Cardiac muscle cell (in vitro differentiated cells and primary cell): ENCODE measurements at places on chromosomes 7 and 10. TPM values are rescaled to one million over a fixed set of nuclear protein-coding genes. Genes with fewer than 3 reads are reported as not detected.

The VPS37D gene
- total RNA-seq = 31.0 and 32.0 TPM in 2 replicates

The HDAC9 gene
- 61.5 and 101 TPM in 2 replicates for total RNA-seq

The NCF1 gene
- total RNA-seq = 0.18 and 0.39 TPM in 2 replicates

- no peaks in the 10 kb centered on the region for H3K4me1 ChIP-seq
- H3K27me3 ChIP-seq = peaks cover 37% of the 10 kb centered on the region
- DNase-seq = no peak
These were observed 7.2 kb downstream of the MEOX2 start for GRCh38 chr7:15679306-15679705.

- no peak overlapping the region for H3K27ac ChIP-seq
- no peaks in the 10 kb centered on the region for H3K36me3 ChIP-seq
- peaks cover 10% of the 10 kb centered on the region for H3K4me1 ChIP-seq
- H3K27me3 ChIP-seq = no peaks in the 10 kb centered on the region
These were observed 241.5 kb downstream of the AUTS2 start for GRCh38 chr7:69839782-69840181.

- no peak for DNase-seq
- H3K4me3 ChIP-seq = no peak overlapping the region
- H3K27ac ChIP-seq = no peak overlapping the region
- peaks cover under 1% of the 10 kb centered on the region for H3K4me1 ChIP-seq
These were observed 2.2 kb upstream of the AUTS2 start for GRCh38 chr7:69596056-69596455.

DNA sequence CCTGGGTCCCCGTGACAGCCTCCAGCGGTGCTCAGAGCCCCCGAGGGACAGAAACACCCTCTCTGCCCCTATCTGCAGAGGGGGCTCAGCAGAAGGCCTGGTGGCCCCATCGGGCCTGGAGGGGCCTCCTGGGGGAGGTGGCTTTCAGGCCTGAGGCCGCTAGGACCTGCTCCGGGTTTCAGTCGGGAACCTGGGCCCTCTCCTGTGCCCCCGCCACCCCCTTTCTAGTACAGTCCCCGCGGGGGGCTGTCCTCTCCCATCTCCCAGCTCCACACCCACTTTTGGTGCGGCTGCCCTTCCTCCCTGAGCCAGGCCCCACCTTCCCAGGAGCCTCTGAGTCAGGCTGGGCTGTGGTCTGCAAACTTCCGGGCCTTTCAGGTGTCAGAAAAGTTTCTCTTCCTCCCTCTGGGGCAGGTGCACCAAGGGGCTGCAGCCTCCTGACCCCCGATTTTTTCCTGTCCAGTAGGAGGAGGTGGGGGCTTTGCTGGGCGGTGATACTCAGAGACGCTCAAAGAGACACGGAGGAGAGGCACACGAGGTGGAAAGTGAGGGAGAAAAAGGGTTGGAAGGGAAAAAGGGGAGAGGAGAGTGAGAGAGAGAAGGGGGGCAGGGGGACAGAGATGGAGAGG is 692 bp downstream of the CARD11 start:
- DNase-seq = no peak
- peaks cover 11% of the 10 kb centered on the region for H3K27me3 ChIP-seq
- H3K4me1 ChIP-seq = no peaks in the 10 kb centered on the region
- H3K27ac ChIP-seq = no peak overlapping the region
- no peaks in the 10 kb centered on the region for H3K36me3 ChIP-seq

DNA sequence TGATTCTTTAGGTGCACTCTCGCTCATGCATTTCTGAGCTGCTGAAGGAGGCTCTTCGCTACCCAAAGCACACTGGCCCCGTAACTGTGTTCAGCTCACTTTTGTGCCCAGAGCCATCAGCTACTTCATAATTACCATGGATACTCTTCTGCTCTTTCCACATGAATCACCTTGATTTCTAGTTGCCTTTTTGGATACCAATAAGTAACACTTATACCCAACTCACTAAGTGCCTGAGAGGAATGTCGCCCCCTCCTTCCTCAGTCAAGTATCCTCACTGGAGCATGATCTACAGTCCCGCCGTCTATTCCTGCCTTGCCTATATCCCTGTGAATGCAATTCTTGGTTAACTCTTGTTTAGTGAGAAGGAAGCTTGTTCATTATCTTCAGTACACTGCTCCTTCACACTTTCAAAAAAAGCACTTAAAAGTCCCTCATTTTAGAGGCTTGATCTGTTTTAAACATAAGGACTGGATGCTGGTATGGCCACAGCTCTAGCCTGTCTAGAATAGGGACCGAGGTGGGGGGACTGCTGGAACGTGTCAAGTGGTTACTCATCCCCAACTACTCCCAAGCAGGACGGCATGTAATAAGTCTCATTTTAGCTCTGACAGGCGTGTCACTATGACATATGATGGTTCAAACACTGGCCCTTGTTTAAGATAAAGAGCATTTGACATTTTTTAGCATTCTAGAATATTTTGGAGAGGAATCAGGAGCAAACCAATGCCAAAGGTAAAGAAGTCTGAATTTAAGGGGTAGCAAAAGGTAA is 23.7 kb downstream of the SVIL start:
- no peak overlapping the region for H3K4me3 ChIP-seq
- H3K27me3 ChIP-seq = no peaks in the 10 kb centered on the region
- DNase-seq = no peak
- no peaks in the 10 kb centered on the region for H3K36me3 ChIP-seq
- H3K4me1 ChIP-seq = peaks cover 24% of the 10 kb centered on the region
- H3K27ac ChIP-seq = peak overlapping the region; percentile 26

DNA sequence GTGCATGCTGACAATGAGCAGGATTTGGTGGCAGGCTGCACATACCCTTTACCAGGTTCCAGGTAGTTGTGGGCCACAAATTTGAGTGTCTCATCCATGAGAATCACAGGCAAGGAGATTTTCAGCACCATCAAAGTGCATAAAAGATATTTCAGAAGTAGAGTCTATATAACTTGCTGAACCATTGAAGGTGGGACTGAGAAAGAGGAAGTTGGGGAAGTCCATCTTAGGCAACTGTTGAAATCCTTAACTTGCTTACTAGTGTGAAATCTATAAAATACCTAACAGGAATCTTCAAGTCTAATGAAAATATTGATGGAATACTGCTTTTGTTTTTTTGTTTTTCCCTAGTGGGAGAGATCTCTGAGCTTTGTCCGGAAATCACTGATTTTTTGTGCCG is 325.1 kb upstream of the PLXDC2 start:
- no peaks in the 10 kb centered on the region for H3K4me1 ChIP-seq
- no peaks in the 10 kb centered on the region for H3K27me3 ChIP-seq
- no peak overlapping the region for H3K4me3 ChIP-seq
- H3K27ac ChIP-seq = no peak overlapping the region
- DNase-seq = no peak

DNA sequence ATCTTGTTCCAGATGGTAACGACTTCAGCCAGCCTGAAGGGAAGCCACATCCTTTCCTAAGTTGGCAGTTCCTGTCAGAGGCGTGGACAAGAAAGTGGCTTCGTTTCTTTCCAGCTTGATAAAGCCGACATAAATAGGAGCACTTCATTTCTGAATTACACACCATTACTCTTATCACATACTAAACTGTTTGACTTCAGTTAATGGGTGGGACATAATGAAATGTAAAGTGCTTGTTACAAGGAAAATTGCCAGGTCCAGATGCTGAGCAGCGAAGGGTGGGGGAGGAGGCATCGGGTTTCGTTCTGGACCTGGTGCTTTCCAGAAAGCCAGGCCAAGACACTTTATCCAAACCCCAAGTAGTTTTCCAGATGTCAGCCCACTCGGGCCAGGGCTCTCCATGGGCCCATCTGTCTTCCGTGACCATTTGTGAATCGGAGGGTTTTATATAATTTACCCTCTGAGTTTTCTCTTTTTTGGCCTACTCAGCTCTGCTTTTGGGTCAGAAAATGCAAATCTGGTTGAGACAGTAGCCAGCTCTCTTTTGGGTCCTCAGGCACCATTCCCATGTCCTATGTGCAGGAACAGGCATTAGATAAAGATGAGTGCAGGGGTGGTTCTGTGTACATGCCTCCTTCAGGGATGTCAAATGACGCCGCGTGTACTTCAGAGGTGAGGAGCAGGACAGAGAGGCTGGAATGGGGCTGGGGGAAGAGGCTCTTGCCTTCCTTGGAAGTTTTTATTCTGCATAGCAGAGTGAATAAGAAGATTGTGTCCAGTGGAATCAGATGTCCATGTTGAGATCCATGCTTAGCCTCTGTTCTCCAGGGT is 90.2 kb downstream of the TACC2 start:
- no peak overlapping the region for H3K27ac ChIP-seq
- peak; percentile 12 for DNase-seq
- no peaks in the 10 kb centered on the region for H3K4me1 ChIP-seq
- no peak overlapping the region for H3K4me3 ChIP-seq
- no peaks in the 10 kb centered on the region for H3K27me3 ChIP-seq
- no peaks in the 10 kb centered on the region for H3K36me3 ChIP-seq

DNA sequence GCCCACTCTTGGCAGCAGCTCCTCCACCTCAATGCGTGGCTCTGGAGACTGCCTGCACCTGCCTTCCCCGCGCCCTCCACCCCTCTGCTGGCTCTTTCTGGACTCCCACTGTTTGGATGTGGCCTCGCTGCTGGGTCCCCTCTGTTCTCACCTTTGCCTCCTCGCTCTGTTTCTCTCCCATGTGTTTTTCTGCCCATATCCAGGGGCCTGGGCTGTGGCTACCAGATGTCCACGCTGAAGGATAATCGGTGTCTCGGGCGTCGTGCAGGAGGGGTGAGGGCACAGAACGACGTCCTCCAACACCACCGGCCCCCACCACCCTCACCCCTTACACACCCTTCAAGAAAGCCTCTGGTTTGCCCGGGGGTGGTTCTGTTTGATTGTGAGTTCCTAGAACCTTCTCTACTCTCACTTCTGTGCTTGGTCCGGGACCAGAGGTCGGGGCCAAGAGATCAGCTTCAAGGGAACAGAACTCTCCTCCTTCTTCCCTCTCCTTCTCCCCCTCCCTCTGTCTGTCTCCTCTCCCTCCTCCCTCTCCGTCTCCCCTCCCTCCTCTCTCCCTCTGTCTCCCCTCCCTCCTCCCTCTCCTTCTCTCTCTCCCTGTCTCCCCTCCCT is 31.7 kb downstream of the AP5Z1 start:
- no peaks in the 10 kb centered on the region for H3K4me1 ChIP-seq
- H3K27ac ChIP-seq = no peak overlapping the region
- no peak for DNase-seq
- no peaks in the 10 kb centered on the region for H3K27me3 ChIP-seq
- H3K4me3 ChIP-seq = no peak overlapping the region
- peaks cover 3% of the 10 kb centered on the region for H3K36me3 ChIP-seq

GRCh38 chr7:101470668-101471487 is 108.2 kb downstream of the COL26A1 start:
- H3K4me3 ChIP-seq = no peak overlapping the region
- no peak for DNase-seq
- H3K27me3 ChIP-seq = no peaks in the 10 kb centered on the region
- H3K27ac ChIP-seq = no peak overlapping the region
- H3K36me3 ChIP-seq = no peaks in the 10 kb centered on the region

DNA sequence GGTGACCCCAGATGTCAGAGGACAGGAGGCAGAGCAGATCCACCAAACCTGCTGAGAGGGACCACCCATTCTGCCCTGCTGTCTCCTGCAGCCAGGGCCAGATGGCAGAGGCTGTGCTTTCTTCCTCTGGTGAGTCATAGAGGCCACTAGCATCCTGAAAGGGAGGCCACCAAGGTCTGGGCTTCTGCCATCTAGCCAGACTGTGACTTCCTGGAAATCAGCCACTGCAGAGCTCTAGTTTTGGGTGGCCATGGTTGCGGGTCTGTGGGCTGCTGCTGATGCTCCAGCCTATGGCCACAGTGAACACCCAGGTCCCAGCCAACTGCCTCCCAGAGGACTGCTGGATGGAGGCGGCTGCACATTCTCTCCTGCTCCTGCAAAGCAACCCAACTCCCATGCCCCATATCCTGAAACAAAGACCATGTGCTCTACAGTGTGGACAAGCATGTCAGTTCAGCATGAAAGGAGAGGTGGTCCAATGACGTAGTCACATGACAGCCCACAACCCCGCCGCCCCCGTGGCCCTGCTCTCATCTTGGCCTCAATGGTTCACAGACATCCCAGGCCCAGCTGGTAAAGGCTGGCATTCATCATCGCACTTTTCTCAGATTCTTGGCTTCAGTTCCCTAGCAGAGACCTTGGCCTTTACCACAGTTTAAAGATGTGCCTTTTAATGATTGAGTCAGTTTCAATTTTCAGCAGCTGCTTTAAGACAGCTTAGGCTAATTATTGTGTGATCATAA is 73.9 kb upstream of the CXCL12 start:
- no peak overlapping the region for H3K27ac ChIP-seq
- H3K27me3 ChIP-seq = no peaks in the 10 kb centered on the region
- no peak overlapping the region for H3K4me3 ChIP-seq
- no peaks in the 10 kb centered on the region for H3K4me1 ChIP-seq
- H3K36me3 ChIP-seq = no peaks in the 10 kb centered on the region

- no peaks in the 10 kb centered on the region for H3K36me3 ChIP-seq
- H3K27me3 ChIP-seq = no peaks in the 10 kb centered on the region
- H3K27ac ChIP-seq = no peak overlapping the region
These were observed 373.6 kb upstream of the LRGUK start for GRCh38 chr7:133753513-133753912.

GRCh38 chr7:80498481-80499349 is 13.1 kb downstream of the GNAT3 start:
- H3K27me3 ChIP-seq = no peaks in the 10 kb centered on the region
- no peaks in the 10 kb centered on the region for H3K36me3 ChIP-seq
- H3K4me1 ChIP-seq = peaks cover 23% of the 10 kb centered on the region
- no peak overlapping the region for H3K4me3 ChIP-seq
- peak overlapping the region; percentile 22 for H3K27ac ChIP-seq
